Ovary (tissue), 10 donors: ENCODE measurements at places on chromosomes 2 and 18. TPM values are rescaled to one million over a fixed set of nuclear protein-coding genes. Genes with fewer than 3 reads are reported as not detected.

GRCh38 chr2:148545390-148546256, 98.9 kb upstream of the EPC2 start:
- H3K27me3 ChIP-seq = no peaks in the 10 kb centered on the region
- H3K4me3 ChIP-seq = no peak overlapping the region
- no peaks in the 10 kb centered on the region for H3K36me3 ChIP-seq
- DNase-seq = no peak
- no peak overlapping the region for H3K27ac ChIP-seq

- no peak overlapping the region for H3K27ac ChIP-seq
- H3K36me3 ChIP-seq = no peaks in the 10 kb centered on the region
These were observed 178.1 kb downstream of the IKZF2 start for GRCh38 chr2:212973347-212973746.

DNA sequence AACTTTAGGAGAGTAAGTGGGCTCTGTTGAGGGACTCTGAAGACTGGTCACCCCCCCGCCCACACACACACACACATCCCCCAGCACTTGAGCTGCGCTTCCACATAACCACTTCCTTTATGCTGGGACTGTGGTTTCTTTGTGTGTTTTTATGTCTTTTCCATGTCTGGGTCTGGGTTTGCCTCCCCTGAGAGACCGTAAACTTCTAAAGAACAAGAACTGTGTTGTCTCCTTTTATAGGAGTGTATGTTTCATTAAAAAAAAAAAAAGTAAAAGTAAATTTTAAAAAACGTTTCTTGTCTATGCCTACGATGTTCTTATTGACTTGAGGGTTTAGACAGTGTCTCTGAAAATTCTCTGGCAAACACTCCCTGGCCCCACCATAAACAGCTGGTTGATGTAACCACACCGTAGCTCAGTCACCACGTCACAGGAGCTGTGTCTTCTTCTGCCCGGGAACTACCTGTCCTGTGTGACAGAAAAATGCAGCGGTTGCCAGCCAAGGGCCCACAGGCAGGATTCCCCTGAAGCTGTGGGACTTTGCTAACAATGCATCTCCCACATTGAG, 68.0 kb downstream of the KLHL29 start:
- no peaks in the 10 kb centered on the region for H3K36me3 ChIP-seq
- no peaks in the 10 kb centered on the region for H3K27me3 ChIP-seq
- peaks cover 2% of the 10 kb centered on the region for H3K4me1 ChIP-seq
- H3K27ac ChIP-seq = no peak overlapping the region

Gene ANKRD23
- 14.1 TPM for total RNA-seq

DNA sequence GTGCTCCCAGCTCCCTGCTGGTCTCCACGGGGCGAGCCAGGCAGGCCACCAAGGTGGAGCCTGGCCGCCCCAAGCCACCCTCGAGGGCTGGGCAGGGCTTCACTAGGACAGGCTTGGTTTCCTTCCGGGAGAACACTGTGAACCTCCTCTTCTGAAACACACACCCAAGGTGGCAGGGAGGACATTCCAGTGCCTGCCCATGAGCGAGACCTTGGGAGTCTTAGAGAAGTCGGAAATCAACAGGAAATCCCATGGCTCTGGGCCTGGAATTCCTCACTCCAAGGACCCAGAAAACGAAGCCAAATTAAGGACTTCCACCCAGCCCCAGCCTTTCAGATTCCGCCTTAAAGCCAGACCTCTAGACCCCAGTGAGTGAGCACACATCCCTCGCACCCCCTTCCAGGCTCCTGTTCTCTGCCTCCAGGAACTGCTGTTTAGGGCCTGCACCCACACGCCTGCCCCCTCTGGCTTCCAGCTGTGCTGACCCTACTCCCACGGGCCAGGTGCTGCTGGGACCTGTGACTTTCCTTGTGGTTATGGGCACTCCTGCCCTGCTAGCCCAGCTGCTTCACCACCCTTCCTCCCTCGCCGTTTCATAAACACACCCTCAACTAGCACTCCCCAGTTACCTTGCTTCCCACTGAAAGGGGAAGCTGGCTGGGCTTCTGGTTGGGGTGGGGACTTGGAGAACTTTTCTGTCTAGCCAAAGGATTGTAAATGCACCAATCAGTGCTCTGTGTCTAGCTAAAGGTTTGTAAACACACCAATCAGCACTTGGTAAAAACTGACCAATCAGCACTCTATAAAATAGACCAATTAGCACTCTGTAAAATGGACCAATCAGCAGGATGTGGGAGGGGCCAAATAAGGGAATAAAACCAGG, 13.7 kb downstream of the GPR17 start:
- H3K4me3 ChIP-seq = no peak overlapping the region
- no peak for DNase-seq
- H3K4me1 ChIP-seq = peaks cover 10% of the 10 kb centered on the region
- no peak overlapping the region for H3K27ac ChIP-seq
- no peaks in the 10 kb centered on the region for H3K36me3 ChIP-seq
- H3K27me3 ChIP-seq = no peaks in the 10 kb centered on the region

- no peaks in the 10 kb centered on the region for H3K36me3 ChIP-seq
- H3K27me3 ChIP-seq = no peaks in the 10 kb centered on the region
- DNase-seq = no peak
- no peaks in the 10 kb centered on the region for H3K4me1 ChIP-seq
- H3K4me3 ChIP-seq = no peak overlapping the region
These were observed 140.3 kb downstream of the NRP2 start for GRCh38 chr2:205822579-205822978.

- H3K27ac ChIP-seq = no peak overlapping the region
- no peak for DNase-seq
- H3K4me3 ChIP-seq = no peak overlapping the region
- no peaks in the 10 kb centered on the region for H3K27me3 ChIP-seq
These were observed 1.3 kb upstream of the FAP start for GRCh38 chr2:162244541-162245031.

Gene CEBPZ
- total RNA-seq = 27.0 TPM

DNA sequence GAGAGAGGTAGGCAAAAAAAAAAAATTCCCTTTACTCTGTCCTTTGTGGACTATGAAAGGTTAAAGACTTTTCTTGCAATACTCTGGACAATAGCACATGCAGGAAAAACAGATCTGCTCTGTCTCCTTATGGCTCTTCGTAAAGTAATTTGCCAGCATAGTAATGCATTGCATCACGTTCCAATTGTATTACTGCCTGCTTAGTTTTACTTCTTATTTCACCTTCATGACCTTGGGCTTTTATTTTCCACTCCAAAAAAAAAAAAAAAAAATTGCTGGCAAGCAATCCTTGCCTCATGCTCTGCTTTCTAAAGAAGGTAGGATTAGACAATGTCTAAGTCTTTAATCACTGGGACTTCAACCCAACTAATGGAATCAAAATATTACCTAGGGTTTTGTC, 1802.7 kb downstream of the SUCLG1 start:
- H3K36me3 ChIP-seq = no peaks in the 10 kb centered on the region
- DNase-seq = no peak
- no peaks in the 10 kb centered on the region for H3K4me1 ChIP-seq
- H3K27ac ChIP-seq = no peak overlapping the region
- no peak overlapping the region for H3K4me3 ChIP-seq

Gene GPR45
- total RNA-seq = not detected

DNA sequence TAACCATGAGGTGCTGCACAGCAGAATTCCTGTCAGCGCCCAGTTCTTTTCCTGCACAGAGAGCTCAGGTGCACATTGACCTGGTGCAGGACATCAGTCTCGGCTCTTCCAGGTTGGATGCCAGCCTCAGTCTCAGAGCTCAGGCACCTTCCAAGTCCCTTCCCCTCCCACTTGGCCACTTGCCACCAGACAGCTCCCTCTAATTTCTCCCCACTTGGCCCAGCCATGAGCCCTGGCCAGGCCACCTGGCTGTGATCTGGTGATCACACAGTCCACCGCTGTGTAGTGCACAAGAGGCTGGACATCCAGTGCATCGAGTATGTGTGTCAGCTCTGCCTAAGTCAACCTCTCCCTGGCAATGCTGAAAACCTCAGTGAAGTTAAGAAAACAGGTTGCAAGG, 336.6 kb upstream of the MYT1L start:
- no peaks in the 10 kb centered on the region for H3K36me3 ChIP-seq
- no peaks in the 10 kb centered on the region for H3K4me1 ChIP-seq
- H3K27me3 ChIP-seq = no peaks in the 10 kb centered on the region
- DNase-seq = no peak
- H3K27ac ChIP-seq = no peak overlapping the region

Gene DES
- total RNA-seq = 97.8 TPM

DNA sequence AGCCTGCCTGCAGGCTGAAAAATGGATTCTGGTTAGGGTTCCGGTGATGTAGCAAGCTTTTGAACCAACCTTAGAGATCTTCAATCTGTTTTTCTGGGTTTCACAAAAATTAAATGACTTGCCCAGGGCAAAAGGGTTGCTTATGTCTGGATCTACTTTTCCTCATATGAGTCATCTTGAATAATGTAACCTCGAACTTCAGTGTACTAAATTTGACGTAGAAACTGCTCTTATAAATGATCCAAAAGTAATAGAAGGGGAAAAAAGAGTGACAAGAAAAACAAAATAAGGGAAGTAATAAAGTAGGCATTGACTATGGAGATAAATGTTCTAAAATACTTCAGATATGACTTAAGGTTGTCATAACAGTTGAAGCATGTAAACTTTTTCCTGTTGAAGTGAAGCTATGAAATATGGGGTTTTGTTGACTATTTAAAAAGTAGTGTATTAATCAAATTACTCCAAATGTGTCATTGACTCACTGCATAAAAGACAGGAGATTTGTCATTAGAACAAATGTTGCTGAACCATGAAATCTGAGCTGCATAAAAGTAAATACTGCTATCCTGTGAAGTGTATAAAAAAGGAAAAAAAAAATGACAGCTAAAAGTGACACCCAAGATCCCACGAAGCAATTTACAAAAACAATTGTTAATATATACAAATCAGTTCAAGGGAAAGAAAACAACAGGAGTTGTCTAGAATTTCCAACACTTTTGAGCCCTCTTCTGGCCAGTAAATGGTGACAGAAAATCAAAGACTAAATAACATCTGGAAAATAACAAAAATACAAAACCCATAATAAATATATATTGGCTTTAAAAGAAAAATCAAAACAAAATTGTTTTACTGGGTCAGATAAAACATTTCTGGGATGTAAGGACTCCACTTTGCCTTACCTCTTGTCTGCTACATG, 103.6 kb upstream of the SERPINE2 start:
- no peaks in the 10 kb centered on the region for H3K27me3 ChIP-seq
- H3K27ac ChIP-seq = no peak overlapping the region
- H3K4me3 ChIP-seq = no peak overlapping the region
- no peaks in the 10 kb centered on the region for H3K36me3 ChIP-seq

GRCh38 chr2:4972472-4972871, 719.7 kb upstream of the SOX11 start:
- H3K36me3 ChIP-seq = no peaks in the 10 kb centered on the region
- no peaks in the 10 kb centered on the region for H3K4me1 ChIP-seq
- H3K27ac ChIP-seq = no peak overlapping the region
- H3K27me3 ChIP-seq = no peaks in the 10 kb centered on the region

DNA sequence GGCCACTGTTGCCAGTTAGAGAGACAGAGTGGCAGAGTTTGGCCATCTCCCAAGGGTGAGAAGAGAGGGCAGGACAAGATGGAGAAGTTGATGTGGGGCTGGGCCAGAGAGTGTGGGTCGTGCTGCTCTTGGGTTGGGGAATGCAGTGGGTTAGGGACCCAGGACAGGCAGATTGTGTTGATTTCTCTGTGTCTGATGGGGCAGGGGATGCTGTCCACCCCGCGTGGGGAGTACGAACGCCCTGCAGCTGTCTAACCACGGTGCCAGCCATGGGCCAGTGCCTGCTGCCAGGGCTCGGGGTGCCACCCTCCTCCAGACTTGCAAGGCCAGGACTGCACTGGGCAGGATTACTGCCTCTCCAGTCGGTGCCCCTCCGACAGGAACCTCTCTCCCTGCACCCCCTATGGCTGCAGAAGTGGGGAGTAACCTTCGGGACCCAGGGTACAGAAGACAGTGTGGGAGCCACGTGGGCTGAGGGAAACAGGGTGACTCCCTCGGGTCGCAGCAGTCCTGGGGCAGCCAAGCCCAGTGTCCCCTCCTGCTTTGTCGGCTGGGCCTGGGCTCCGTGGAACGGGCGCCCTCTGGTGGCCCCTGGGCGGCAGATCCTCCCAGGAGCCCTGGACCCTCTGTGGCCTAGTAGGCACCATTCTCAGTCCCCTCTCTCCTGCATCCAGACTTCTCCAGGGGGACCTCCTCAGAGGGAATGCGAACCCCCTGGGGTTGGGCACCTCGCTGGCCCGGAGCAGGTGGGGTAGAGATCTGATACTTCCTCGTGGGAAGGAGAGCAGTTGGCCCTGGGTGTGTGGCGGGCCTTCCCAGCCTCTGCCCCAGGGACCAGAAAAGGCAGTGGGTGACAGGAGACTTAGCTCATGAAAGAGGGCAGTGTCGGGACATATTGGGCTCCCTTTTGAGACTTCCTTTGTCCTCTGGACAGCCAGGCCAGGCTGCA, 2.7 kb downstream of the GPC1 start:
- no peaks in the 10 kb centered on the region for H3K27me3 ChIP-seq
- peaks cover 17% of the 10 kb centered on the region for H3K4me1 ChIP-seq
- H3K27ac ChIP-seq = no peak overlapping the region
- H3K36me3 ChIP-seq = no peaks in the 10 kb centered on the region
- H3K4me3 ChIP-seq = no peak overlapping the region
